CD4-positive, CD25-positive, alpha-beta regulatory T cell (primary cell): ENCODE measurements at places on chromosomes 12 and 14. TPM values are rescaled to one million over a fixed set of nuclear protein-coding genes. Genes with fewer than 3 reads are reported as not detected.

OR6C2 gene
- not detected for polyA plus RNA-seq

RASSF9 gene
- polyA plus RNA-seq: not detected

ZNF605 gene
- polyA plus RNA-seq: 2.6 TPM

DNA sequence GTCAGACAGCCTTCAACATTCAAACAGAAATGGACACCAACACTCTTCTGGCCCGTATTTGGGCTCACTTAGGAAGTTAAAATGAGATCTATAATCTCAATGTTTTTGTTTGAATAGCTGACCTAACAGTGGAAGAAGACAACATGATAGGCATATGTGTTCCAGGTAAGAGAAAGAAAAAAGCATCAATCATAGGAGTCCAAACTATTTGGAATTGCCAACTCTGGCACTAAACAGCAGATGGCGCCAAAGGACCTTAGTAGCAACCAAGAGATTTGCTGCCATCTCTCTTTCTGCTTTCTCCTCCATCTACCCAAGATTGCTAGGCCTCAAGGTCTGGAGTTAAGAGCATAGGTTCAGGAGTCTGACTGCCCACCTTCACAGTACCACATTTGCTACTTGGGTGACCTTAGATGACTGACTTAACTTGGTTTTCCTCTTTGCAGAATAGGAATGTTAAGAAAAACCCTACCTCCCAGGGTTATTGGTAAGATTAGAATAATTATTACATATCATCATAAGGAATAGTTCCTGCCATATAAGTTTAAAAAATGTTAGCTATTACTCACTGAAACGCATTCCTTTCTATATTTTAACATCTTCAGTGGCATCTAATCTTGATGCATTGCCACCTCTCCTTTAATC lies 30.2 kb downstream of the PEX5 start:
- no peaks in the 10 kb centered on the region for H3K36me3 ChIP-seq
- no peaks in the 10 kb centered on the region for H3K27me3 ChIP-seq
- no peak overlapping the region for H3K4me3 ChIP-seq
- peak; percentile 69 for DNase-seq

GRCh38 chr14:104363891-104364760 lies 215.4 kb upstream of the C14orf180 start:
- no peaks in the 10 kb centered on the region for H3K4me1 ChIP-seq
- H3K36me3 ChIP-seq: no peaks in the 10 kb centered on the region
- no peak for DNase-seq
- H3K4me3 ChIP-seq: no peak overlapping the region

- H3K4me3 ChIP-seq: no peak overlapping the region
- DNase-seq: no peak
- no peaks in the 10 kb centered on the region for H3K36me3 ChIP-seq
- H3K27me3 ChIP-seq: no peaks in the 10 kb centered on the region
Measured at GRCh38 chr14:75373133-75373532, 54.7 kb upstream of the JDP2 start.

GRCh38 chr14:101017806-101018560 lies 114.5 kb upstream of the RTL1 start:
- DNase-seq: no peak
- no peaks in the 10 kb centered on the region for H3K27me3 ChIP-seq
- H3K4me3 ChIP-seq: no peak overlapping the region
- no peaks in the 10 kb centered on the region for H3K36me3 ChIP-seq
